Chondrocyte (in vitro differentiated cells): ENCODE measurements at places on chromosomes 6 and 20.

DNA sequence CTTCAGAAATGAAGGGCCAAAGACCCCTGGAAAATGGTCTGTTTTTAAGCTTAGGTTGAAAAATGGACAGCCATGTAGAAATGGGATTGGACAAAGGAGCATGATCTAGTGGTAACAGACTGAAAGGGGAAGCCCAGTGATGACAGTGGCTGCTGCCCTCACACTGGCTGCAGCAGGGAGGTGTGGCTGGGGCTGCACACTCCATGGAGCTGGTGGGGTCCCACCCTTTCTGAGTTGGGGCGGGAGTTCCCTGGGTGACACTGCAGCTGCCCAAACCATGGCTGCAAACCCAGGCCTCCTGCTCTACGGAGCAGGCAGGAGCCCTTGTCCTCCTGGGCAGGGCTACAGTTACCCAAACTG lies 8.5 kb upstream of the PACSIN1 start:
- no peaks in the 10 kb centered on the region for H3K36me3 ChIP-seq
- DNase-seq, result no peak
- no peaks in the 10 kb centered on the region for H3K27me3 ChIP-seq

- no peaks in the 10 kb centered on the region for H3K27me3 ChIP-seq
- no peaks in the 10 kb centered on the region for H3K36me3 ChIP-seq
- no peak overlapping the region for H3K4me3 ChIP-seq
- no peaks in the 10 kb centered on the region for H3K4me1 ChIP-seq
- DNase-seq, result no peak
Measured at GRCh38 chr6:163381118-163381756, 33.3 kb upstream of the QKI start.

DNA sequence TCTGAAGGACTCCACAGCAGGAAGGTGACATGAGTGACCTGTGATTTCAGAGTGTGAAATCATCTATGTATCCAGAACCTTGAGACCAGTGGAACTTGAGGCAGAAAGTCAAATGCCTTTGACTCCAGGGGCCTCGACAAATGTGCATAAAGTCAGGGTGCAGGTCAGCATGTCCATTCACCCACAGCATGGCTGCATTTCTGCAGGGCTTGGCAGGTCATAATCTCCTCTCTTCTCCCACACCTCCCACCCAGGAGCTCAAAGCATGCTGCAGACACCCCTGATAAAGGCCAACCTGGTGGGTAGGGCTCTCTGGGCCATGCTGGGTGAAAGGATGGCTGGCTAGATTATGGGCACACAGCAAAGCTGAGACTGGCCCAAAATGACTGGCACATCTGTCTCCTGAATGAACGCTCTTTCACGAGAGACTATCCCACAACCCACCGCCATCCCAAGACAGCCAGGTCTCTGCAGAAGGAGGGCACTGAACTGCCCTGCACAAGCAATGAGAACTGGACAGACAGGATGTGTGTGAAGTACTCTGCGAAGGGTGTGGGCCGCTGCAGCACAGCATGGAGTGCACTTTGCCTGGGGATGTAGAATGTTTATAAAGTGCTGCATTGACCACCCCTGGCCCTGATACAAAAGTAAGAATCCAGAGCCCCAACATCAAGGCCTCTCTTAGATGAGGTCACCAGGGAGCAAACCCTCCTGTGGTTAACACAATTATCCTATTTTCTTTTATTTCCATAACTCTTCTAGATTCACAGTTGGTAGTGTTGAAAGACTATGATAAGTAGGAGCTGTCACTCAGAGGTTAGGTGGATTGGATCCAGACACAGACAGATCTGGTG lies 78.2 kb upstream of the NXT1 start:
- no peak overlapping the region for H3K4me3 ChIP-seq
- no peak for DNase-seq
- H3K4me1 ChIP-seq, result peaks cover 41% of the 10 kb centered on the region
- H3K27ac ChIP-seq, result no peak overlapping the region
- H3K36me3 ChIP-seq, result no peaks in the 10 kb centered on the region
- H3K27me3 ChIP-seq, result no peaks in the 10 kb centered on the region

DNA sequence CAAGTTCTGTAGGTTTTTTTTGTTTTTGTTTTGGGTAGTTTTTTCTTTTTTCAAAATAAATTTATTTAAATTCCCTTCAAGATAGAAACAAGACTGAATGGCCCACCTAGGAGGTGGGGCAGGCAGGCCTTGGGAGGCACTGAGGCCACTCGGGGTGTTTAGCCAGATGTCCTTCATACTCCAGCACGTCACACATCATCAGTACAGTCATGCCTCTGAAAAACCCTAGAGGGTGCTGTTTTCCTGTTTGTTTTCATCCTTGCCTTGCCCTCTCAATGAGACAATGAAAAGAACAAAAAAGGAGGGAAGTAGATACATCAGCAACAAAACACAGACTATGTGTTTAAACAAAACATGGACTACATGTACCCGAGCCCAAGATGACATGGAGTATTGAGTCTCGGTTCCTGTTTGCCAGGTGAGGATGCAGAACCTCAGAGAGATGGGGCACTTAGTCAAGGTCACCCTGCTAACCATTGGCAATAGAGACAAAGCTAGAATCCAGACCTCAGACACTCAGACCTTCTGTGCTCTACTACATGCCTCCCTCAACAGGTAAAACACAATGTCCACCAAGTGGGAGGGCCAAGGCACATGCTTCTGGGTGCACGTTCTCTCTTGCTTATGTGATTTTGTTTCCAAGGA lies 26.8 kb upstream of the CLIC5 start:
- no peak for DNase-seq
- H3K27ac ChIP-seq, result no peak overlapping the region
- no peaks in the 10 kb centered on the region for H3K27me3 ChIP-seq
- H3K4me3 ChIP-seq, result no peak overlapping the region
- no peaks in the 10 kb centered on the region for H3K36me3 ChIP-seq

DNA sequence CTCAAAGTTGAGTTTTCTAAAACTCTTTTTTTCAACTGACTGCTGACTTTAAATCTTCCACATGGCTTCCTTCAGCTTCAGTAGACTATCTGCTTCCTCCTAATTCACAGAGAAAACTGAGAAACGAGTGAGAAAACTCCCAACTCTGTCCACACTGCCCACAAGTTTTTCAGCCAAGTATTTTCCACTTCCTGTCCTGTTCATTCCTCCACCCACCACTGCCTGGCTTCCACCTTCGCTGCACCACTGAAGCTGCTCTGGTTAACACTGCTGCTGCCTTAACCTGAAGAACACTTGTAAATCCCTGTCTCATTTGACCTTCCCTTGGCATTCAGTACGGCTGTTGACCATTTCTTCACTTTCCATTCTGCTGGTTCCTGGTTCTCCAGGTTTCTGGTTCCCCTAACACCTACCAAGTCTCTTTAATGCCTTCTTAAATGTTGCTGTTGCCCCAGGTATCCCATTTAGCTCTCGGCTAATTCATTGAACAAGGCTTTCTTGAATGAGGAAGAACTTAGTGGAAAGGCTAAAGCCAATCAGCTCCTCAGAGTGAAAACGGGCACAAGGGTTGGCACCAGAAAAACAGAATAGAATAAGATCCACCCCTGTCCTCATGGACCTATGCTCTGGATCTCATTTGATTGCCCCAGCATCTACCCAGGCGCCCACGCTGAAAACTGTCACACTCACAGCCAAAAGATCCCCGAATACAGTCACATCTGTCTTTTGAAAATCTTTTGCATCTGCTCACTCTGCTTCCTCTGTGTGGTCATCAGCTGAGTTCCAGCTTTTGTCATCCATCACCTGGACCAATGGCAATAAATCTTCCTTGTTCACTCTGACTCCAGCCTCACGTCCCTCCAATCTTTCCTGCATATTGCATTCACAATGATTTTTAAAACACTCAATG lies 104.4 kb upstream of the TAB2 start:
- no peak overlapping the region for H3K4me3 ChIP-seq
- no peaks in the 10 kb centered on the region for H3K27me3 ChIP-seq
- H3K36me3 ChIP-seq, result no peaks in the 10 kb centered on the region
- no peak overlapping the region for H3K27ac ChIP-seq

GRCh38 chr6:49772285-49772684 lies 14.8 kb downstream of the PGK2 start:
- no peaks in the 10 kb centered on the region for H3K4me1 ChIP-seq
- H3K36me3 ChIP-seq, result no peaks in the 10 kb centered on the region
- no peak overlapping the region for H3K27ac ChIP-seq
- no peak for DNase-seq
